ENCODE measurements at places on chromosomes 13 and 19.
A peak's percentile ranks its signal among the peaks of the same experiment; 100 is the strongest.

GRCh38 chr19:49338691-49339300, 3.6 kb downstream of the CD37 start:
- DNase-seq = peak; percentile 89

DNA sequence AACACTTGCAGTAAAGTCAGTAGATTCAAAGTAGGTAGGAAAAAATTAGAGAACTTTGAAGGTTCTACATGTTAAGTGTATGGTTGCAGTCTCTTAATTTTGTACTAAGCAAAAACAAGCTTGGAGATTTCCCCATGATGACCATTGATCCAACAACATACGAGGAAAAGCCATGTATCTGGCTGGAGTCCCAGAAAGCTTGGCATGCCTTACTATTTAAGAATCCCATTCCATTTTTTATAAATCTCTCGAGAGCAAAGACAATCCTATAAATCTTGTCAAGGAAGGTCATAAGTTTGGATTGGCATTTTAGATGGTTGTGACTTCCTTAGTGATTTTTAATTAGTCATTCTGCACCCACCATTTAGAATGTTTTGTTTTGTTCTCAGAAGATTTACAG, 495.9 kb downstream of the GPC5 start:
- DNase-seq = no peak

- no peak for DNase-seq
Measured at GRCh38 chr13:80012251-80012650, 328.7 kb downstream of the SPRY2 start.

DNA sequence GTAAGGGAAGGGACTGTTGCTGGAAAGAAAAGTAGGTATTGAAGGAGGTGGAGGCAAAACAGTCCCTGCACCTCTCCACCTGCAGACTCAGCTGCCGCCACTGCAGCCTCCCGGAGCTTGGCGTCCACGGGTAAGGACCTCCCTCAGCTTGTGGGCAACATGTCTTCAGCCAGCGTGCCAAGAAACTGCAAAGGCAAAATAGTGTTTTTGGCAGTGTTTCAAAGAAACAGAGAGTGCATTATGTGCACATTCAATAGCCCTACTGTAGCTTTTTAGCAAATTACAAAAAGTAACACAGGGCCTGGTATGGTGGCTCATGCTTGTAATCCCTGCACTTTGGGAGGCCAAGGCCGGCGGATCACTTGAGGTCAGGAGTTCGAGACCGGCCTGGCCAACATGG, 57.4 kb downstream of the ATP11A start:
- no peak for DNase-seq

DNA sequence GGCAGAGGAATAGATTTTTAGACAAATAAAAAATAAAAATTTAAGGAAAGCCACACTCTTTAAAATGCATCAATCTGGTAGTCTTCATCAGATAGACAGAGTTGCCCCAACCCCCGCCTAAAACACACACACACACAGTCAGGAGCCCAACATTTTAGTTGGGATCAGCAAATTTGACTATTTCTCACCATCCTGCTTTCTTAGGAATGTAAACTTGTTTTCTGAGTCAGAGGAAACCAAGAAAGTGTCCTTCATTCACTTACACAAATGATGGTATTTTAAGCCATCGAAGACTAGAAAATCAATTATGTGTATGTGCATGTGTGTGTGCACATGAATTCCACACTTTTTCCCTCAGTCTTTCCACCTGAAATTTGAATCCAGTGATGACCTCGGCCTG, 1657.5 kb downstream of the SLITRK1 start:
- no peak for DNase-seq

DNA sequence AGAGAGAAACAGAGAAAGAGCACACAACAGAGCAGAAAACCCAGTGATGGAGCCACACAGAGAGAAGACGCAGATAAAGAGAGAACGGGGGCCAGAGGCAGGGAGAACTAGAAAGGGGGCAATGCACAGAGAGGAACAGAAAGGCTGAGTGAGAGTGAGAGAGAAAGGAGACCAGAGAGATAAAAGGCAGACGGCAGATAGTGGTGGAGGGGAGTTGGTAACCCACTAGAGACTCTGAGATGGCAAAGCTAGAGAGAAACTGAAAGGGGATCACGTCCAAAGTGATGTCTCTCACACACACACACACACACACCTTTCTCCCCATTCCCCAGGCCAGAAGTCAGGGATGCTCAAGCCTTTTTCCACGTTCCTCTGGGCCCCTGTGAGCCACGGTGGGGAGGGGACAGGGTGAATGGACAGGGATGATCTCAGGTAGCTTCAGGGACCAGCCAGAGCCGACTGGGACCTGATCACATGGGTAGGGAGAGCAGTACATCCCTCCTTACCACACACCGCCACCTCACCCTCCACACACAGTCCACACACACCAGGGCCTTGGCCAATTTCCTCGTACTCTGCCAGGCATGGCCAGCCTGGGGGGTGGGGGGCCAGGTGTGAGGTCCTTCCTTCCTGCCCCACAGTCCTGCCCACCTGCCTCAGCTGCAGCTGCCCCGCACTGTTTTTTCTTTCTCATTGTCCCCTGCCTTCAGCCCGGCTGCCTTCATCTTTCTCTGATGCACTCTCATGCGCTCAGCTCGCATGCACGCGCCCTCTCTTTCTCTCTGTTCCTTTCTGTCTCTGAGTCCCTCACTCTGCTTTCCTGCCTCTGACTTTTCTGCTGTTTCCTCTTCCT, 22.5 kb upstream of the POU2F2 start:
- DNase-seq = no peak

DNA sequence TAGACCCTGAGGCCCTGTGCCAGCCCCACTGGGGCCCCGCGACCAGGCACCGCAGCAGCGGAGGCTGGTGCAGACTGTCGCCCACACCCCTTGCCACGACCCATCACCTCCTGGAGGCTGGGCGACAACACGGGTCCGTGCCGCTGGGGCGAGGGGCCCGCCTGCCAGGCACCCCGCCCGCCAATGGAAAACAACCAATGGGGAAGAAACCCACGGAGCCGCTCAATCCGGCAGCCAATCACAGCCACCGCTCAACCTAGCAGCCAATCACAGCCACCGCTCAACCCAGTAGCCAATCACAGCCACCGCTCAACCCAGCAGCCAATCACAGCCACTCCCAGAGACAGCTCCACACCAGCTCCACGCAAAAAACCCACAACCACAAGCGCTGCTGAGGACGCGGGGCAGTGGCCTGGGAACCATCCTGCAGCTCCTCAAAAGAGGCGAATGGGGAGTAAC, 29.7 kb downstream of the GPX4 start:
- DNase-seq = no peak

GRCh38 chr13:33167491-33167890, 118.1 kb downstream of the STARD13 start:
- DNase-seq = no peak

GRCh38 chr13:99042521-99043250, 64.8 kb upstream of the DOCK9 start:
- no peak for DNase-seq

DNA sequence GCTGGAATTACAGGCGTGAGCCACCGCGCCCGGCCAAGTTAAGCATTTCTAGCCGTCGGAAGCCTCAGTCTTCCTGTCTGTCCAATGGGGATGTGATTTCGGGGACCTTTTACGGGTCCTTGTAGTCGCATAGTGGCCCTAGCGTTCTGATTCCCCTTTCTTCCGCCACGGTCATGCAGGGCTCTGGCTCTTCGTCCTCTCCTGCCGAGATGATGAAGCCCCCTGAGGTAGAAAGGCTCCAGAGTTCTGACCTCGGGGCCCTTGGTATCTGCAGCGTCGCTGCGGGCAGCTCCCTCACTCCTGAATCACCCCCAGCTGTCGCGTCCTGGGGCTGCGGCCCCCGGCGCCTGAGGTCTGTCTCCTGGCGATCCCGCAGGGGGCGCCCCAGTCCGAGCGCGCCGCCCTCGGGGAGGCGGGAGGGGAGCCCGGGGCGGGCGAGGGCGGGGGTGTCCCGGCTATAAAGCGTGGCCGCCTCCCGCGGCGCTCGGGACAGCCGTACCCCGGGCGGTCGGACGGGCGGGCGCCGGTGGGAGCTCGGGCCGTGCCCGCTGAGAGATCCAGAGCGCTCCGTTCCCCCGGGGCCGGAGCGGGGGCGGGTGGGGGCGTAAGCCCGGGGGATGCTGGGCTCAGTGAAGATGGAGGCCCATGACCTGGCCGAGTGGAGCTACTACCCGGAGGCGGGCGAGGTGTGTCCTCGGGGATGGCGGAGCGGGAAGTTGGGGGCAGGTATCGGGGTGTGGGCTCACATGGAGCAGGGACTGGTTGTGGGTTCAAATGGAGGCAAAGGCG, at the start of gene FOXA3:
Gene FOXA3, plus strand, starts transcription at position 487 of the 789 bp plus-strand sequence. Its CDS starts 131 bp downstream, at position 618.
- DNase-seq = no peak

DNA sequence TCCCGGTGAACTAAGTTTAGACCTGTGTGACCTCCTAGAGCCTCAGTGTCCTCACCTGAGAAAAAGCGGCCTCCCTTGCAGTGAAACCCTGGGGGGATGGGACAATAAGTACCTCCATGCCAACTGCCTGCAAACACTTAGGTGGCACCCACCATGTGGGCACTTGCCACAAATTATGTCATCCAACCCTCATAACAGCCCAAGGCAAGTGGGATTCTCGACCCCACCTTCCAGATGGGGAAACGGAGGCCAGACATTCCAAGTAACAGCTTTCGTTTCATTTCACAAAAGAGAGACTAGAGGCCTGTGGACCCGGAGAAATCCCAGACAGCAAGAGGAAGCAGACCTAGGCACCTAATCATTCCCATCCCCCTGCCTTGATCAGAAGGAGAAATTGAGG, 6.9 kb downstream of the REX1BD start:
- no peak for DNase-seq

DNA sequence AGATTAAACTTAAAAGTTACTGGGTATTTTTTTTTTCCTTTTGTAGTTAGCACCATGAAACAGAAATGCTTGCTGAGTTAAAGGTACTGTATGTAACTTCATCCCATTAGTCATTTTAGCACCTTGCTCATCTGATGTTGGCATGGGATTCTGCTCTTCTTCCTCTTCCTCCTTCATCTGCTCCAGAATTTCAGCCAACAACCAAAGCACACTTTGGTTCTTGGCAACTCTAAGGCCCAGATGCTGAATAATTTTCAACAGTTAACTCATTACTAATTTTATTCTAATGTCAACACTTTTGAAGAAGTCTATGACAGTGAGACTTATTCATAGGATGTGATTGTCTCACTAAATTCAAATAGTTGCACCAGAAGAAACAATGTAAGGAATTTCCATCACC, 359.2 kb downstream of the KCTD12 start:
- no peak for DNase-seq

GRCh38 chr13:42106998-42107397, 58.5 kb downstream of the DGKH start:
- no peak for DNase-seq

- DNase-seq = no peak
Measured at GRCh38 chr19:14450168-14450874, 17.2 kb downstream of the PKN1 start.

- no peak for DNase-seq
Measured at GRCh38 chr13:111403266-111403665, 82.8 kb downstream of the TEX29 start.

- no peak for DNase-seq
Measured at GRCh38 chr13:79724348-79725103, 243.6 kb downstream of the NDFIP2 start.

- DNase-seq = no peak
Measured at GRCh38 chr19:32813862-32814425, 55.6 kb downstream of the SLC7A9 start.

- no peak for DNase-seq
Measured at GRCh38 chr13:42626176-42626860, 52.4 kb downstream of the TNFSF11 start.

- DNase-seq = no peak
Measured at GRCh38 chr13:45063261-45063860, 56.9 kb upstream of the GTF2F2 start.

DNA sequence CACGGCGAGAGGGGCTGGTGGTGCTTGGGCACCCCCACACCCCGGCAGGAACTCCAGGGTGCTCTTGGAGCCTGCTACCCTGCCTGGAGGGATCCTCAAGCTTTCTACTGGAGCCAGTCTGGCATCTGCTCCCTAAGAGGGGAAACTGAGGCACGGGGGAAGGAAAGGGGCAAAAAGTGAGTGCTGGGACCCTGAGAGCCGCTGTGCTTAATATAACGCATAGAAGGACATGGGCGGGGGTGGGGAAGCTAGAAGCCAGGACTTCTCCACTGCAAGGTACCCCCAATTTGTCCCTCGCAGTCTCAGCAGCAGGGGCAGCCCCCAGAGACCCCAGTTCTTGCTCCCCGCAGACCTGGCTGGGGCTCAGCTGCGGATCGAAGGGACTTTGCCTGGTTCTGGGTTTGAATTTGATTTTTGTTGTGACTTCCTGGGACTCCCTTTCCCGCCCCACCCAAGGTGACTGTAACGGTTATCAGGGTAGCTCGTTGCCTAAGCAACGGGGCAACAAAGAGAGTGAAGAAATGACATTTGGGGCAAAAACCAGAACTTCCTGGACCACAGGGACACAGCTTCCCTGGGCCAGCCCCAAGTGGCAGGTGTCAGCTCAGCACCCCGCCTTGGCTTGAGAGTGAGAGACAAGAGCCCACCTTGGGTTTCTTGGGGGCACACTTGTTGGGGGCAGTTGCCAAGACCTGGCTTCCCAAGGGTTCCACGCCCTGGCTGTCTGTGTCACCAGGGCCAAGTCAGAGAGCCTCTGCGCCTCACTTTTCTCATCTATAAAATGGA, 638 bp downstream of the ADGRE5 start:
- DNase-seq = peak; percentile 81

- no peak for DNase-seq
Measured at GRCh38 chr19:7199613-7200533, 94.3 kb downstream of the INSR start.

DNA sequence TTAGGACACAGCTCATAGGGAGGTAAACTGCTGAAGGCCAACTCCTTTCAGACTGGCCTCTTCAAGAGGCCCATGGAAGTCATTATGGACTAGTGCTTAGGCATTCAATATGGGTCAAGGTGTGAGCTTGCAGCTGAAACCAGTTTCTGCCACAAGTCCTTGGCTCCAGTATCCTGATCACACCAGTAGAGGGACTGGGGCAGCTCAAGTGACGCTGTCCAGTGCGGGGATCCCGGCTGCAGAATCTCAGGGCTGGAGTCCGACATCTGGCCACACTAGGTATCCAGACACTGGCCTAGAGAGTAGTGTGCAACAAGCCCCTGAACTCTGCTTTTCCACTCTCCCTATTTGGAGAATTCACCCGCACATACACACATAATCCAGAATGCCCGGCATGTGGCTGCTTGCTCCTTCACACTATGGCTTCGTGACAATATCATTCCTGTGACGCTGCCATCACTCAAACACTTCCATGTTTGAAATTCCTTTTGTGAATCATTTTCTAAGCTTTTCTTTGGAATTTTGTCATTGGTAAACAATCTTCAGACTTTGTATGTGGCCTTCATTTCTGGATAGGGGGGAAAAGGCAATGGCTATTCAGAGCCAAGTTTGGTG, 425.1 kb downstream of the EFNB2 start:
- DNase-seq = no peak

- no peak for DNase-seq
Measured at GRCh38 chr19:21838646-21839045, 2.7 kb upstream of the ZNF43 start.

- DNase-seq = no peak
Measured at GRCh38 chr19:6267552-6268381, 12.0 kb downstream of the MLLT1 start.

All from suprapubic skin (tissue), 4 donors.